ENCODE measurements at places on chromosomes 3 and 15.

DNA sequence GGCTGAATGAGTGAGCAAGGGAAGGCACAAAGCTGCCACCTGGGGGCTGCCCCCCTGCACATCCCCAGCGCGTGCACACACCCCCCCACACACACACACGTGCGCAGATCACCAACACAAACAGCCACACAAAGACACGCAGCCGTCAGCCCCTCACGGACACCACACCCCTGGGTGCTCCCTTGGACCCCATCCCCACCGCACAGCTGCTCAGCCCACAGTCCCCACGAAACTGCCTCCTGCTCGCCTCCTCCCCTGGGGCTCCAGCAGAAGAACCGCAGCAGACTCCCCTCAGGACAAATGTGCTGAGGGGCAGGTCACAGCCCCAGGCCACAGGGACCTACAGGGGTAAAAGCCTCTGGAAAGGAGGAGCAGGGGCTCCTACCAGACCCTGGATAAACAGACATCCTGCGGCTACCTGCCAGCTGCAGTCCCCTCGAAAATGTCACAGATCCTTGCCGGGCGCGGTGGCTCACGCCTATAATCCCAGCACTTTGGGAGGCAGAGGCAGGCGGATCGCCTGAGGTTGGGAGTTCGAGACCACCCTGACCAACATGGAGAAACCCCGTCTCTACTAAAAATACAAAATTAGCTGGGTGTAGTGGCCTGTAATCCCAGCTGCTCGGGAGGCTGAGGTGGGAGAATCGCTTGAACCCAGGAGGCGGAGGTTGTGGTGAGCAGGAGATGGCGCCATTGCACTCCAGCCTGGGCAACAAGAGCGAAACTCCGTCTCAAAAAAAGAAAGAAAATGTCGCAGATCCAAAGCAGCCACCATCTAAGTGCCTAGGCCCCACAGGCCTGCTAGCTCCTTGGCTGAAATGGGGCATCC lies 6.5 kb downstream of the TWF2 start:
- H3K27me3 ChIP-seq: no peaks in the 10 kb centered on the region
- peaks cover 60% of the 10 kb centered on the region for H3K4me1 ChIP-seq
- H3K36me3 ChIP-seq: peaks cover 51% of the 10 kb centered on the region
- peak; percentile 49 for DNase-seq
- H3K4me3 ChIP-seq: no peak overlapping the region

DNA sequence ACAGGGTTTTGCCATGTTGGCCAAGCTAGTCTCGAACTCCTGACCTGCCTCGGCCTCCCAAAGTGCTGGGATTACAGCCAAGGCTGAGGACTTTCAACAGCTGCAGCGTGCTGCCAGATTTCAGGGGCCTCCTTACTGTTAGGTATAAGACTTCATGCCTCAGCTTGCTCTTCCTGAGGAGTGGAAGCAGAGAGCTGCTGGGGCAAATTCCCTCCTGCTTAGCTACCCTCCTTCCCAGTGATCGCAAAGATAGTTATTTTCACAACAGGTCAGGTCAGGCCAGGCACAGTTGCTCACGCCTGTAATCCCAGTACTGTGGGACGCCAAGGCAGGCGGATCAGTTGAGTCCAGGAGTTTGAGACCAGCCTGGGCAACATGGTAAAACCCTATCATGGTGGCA lies 2.6 kb upstream of the CPNE9 start:
- peaks cover 29% of the 10 kb centered on the region for H3K27me3 ChIP-seq
- H3K27ac ChIP-seq: no peak overlapping the region
- DNase-seq: no peak
- H3K4me1 ChIP-seq: peaks cover 9% of the 10 kb centered on the region

- H3K27ac ChIP-seq: peak overlapping the region; percentile 65
- no peak overlapping the region for H3K4me3 ChIP-seq
- H3K4me1 ChIP-seq: peaks cover 27% of the 10 kb centered on the region
- no peaks in the 10 kb centered on the region for H3K36me3 ChIP-seq
- DNase-seq: peak; percentile 14
Observed at GRCh38 chr15:70435369-70435768, 328.0 kb downstream of the UACA start.

GRCh38 chr15:38378161-38378560 lies 75.8 kb upstream of the FAM98B start:
- H3K27ac ChIP-seq: no peak overlapping the region
- peaks cover 52% of the 10 kb centered on the region for H3K27me3 ChIP-seq
- DNase-seq: no peak
- no peaks in the 10 kb centered on the region for H3K36me3 ChIP-seq
- H3K4me3 ChIP-seq: no peak overlapping the region

GRCh38 chr15:30903497-30904187 lies at the start of gene FAN1:
Gene FAN1, plus strand, starts transcription at chr15:30903915. Its CDS starts 749 bp downstream, at chr15:30904664.
- peaks cover 4% of the 10 kb centered on the region for H3K27me3 ChIP-seq
- peak within 1 kb of the TSS; percentile 81 for H3K27ac ChIP-seq
- DNase-seq: peak; percentile 78
- peak within 1 kb of the TSS; percentile 87 for H3K4me3 ChIP-seq
- H3K36me3 ChIP-seq: peaks cover 12% of the 10 kb centered on the region
- H3K4me1 ChIP-seq: peaks cover 32% of the 10 kb centered on the region

DNA sequence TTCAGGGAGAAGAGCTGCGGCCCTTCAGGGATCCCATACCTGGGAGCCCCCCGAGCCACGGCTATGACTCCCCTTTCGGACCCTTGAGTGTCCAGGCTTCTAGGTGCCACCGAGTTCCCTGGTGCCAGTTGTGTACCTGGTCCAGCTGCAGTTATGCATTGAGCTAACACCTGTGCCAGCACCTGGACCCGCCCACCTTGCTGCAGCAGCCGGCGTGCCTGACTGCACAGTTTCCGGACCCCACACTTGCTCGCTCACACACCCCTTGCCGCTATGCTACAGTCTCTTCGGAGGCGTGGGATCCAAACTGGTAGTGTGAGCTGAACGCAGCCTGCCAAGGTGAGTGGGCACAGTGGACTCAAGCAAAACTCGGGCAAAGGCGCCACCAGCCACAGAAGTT lies 284.5 kb upstream of the ROBO1 start:
- no peaks in the 10 kb centered on the region for H3K36me3 ChIP-seq
- no peak for DNase-seq
- no peaks in the 10 kb centered on the region for H3K4me1 ChIP-seq
- no peak overlapping the region for H3K27ac ChIP-seq
- no peak overlapping the region for H3K4me3 ChIP-seq
- no peaks in the 10 kb centered on the region for H3K27me3 ChIP-seq

GRCh38 chr15:39786447-39787056 lies 3.9 kb upstream of the FSIP1 start:
- no peaks in the 10 kb centered on the region for H3K36me3 ChIP-seq
- H3K4me3 ChIP-seq: no peak overlapping the region
- no peak overlapping the region for H3K27ac ChIP-seq
- DNase-seq: peak; percentile 20
- H3K27me3 ChIP-seq: no peaks in the 10 kb centered on the region

GRCh38 chr3:49412632-49413337 lies 562 bp downstream of the TCTA start:
- peak overlapping the region; percentile 85 for H3K4me3 ChIP-seq
- H3K36me3 ChIP-seq: peaks cover 52% of the 10 kb centered on the region
- no peak for DNase-seq
- H3K27me3 ChIP-seq: no peaks in the 10 kb centered on the region

- H3K27me3 ChIP-seq: no peaks in the 10 kb centered on the region
- peaks cover 5% of the 10 kb centered on the region for H3K4me1 ChIP-seq
- H3K27ac ChIP-seq: no peak overlapping the region
Observed at GRCh38 chr15:74682954-74683353, 12.9 kb downstream of the EDC3 start.

DNA sequence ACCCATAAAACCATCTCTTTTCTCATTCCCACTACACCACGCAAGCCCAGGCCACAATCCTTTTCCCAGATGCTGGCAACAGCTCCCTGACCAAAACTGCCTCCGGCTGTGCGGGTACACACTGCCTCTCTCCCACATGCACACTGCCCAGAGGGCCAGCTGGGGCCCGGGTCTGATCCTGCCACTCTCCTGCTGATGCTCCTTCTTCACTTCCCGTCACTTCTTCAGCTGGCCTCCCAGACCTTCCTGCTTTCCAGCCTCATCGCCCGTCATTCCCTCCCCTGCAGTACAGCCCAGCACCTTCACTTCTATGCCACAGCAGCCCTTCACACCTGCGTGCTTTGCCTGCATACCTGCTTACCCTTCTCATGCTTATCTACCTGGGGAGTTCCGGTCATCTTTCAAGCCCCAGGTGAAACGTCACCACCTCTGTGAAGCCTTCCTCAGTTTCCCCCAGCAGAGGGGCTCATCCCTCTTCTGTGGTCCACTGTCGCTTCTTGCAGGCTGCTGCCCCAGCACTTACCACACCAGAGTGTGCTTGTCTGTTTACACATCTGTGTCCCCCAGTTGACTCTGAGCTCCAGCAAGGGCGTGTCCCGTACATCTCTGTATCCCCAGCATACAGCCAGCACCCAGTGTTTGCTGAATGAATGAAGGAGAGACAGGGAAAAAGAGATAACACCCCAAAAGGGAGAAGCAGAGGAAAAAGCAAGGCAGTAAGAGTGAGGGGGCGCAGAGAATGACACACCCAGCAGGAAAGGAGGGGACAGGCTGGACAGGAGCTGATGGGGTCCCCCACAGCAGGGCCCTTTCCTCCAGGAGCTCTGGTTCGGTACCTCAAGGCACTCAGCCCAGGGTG lies 22.2 kb downstream of the GRAMD2A start:
- no peak overlapping the region for H3K27ac ChIP-seq
- no peaks in the 10 kb centered on the region for H3K36me3 ChIP-seq
- H3K4me3 ChIP-seq: no peak overlapping the region

DNA sequence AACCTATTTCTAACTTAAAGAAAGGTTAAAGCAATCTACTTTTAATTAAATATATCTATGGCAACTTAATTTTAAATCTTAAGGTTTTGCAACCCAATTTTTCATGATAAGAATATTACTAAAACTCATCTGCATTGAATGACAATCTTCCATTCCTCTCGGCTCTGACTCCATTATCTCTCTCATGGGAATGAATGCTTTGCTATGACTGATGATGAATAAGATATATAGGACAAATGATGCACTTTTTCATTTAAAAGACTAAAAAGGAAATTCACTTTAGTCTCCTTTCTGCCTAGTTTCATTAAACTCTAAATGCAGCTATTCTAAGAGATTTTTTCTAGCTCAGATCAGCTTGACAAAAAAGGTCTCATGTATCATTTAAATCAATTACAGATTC lies 68.7 kb downstream of the GBE1 start:
- H3K4me1 ChIP-seq: peaks cover 2% of the 10 kb centered on the region
- no peaks in the 10 kb centered on the region for H3K36me3 ChIP-seq
- no peak for DNase-seq
- no peak overlapping the region for H3K4me3 ChIP-seq
- H3K27ac ChIP-seq: no peak overlapping the region

DNA sequence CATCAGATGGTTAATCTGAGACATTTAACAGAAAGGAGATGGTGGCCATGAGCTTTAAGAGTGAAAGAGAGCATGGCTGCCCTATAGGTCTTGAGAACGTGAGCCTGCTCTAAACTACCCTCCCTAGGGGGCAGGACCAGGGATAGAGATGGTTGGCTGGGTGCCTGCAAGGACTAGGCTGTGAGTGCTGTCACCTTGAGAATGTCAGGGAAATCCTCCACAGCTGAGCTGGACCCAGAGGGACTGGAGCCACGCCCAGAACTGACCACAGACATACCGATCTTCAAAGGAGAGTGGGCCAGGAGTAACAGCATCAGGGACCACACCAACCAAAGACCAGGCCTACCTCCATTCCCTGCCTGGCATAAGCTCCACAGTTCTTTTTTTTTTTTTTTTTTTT lies 53.6 kb upstream of the UBE2E1 start:
- no peaks in the 10 kb centered on the region for H3K36me3 ChIP-seq
- H3K4me1 ChIP-seq: peaks cover 2% of the 10 kb centered on the region
- no peak overlapping the region for H3K4me3 ChIP-seq
- peaks cover 6% of the 10 kb centered on the region for H3K27me3 ChIP-seq

GRCh38 chr3:192566706-192567290 lies 160.5 kb downstream of the FGF12 start:
- H3K36me3 ChIP-seq: no peaks in the 10 kb centered on the region
- H3K27me3 ChIP-seq: peaks cover 13% of the 10 kb centered on the region
- no peak overlapping the region for H3K4me3 ChIP-seq
- H3K4me1 ChIP-seq: peaks cover 2% of the 10 kb centered on the region

GRCh38 chr3:156483426-156483825 lies 71.5 kb downstream of the SSR3 start:
- no peaks in the 10 kb centered on the region for H3K36me3 ChIP-seq
- peaks cover 45% of the 10 kb centered on the region for H3K4me1 ChIP-seq
- H3K27ac ChIP-seq: peak overlapping the region; percentile 94
- DNase-seq: peak; percentile 35
- peak overlapping the region; percentile 65 for H3K4me3 ChIP-seq
